ENCODE measurements at places on chromosomes 16 and 17. TPM values are rescaled to one million over a fixed set of nuclear protein-coding genes. Genes with fewer than 3 reads are reported as not detected.

TBC1D3G gene
- total RNA-seq: 1.8 TPM

KRTAP2-3 gene
- total RNA-seq: not detected

OR1E1 gene
- total RNA-seq: not detected

SLC16A5 gene
- 12.0 TPM for total RNA-seq

PHKB gene
- total RNA-seq: 70.1 TPM

CAVIN1 gene
- 479 TPM for total RNA-seq

SEZ6 gene
- total RNA-seq: not detected

KRT27 gene
- total RNA-seq: not detected

SMPD3 gene
- 44.8 TPM for total RNA-seq

RRAD gene
- 3.8 TPM for total RNA-seq

KRT28 gene
- total RNA-seq: not detected

MEAK7 gene
- 8.7 TPM for total RNA-seq

OR1F1 gene
- total RNA-seq: not detected

All from omental fat pad (tissue), 4 donors.